Immature natural killer cell (primary cell): ENCODE measurements at places on chromosomes 12 and 14. TPM values are rescaled to one million over a fixed set of nuclear protein-coding genes. Genes with fewer than 3 reads are reported as not detected.

The LTBP2 gene
- polyA plus RNA-seq = 0.30 TPM

- DNase-seq = no peak
Observed at GRCh38 chr12:48220701-48221100, 17.6 kb upstream of the OR10AD1 start.

The ALKBH2 gene
- polyA plus RNA-seq = 6.2 TPM

The CGRRF1 gene
- polyA plus RNA-seq = 36.0 TPM

The OR4K5 gene
- not detected for polyA plus RNA-seq

GRCh38 chr14:55129428-55130195 lies 560 bp downstream of the LGALS3 start:
- peak; percentile 71 for DNase-seq

The CMA1 gene
- polyA plus RNA-seq = not detected

The KRT71 gene
- not detected for polyA plus RNA-seq

GRCh38 chr12:12612358-12612757 lies 682 bp downstream of the CREBL2 start:
- no peak for DNase-seq

DNA sequence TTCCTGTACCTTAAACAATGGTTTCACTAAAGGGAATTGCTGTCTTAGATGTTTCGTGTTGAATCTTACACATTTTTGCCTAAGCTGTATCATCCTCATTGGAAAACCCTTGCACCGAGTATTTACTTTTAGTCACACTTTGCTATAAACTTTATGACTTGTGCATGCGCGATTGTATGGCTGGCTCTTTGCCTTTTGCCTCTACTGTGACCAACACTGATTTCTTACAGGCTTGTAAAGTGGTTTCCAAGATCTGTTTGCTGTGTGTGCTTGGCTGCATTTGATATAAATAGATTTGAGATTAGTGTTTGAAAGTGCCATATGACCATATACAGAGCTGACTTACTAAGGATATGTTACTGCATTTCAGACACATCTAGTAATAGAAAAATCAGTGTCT lies 40.5 kb downstream of the RASSF3 start:
- DNase-seq = no peak

GRCh38 chr12:49515266-49515665 lies 23.6 kb upstream of the KCNH3 start:
- no peak for DNase-seq

DNA sequence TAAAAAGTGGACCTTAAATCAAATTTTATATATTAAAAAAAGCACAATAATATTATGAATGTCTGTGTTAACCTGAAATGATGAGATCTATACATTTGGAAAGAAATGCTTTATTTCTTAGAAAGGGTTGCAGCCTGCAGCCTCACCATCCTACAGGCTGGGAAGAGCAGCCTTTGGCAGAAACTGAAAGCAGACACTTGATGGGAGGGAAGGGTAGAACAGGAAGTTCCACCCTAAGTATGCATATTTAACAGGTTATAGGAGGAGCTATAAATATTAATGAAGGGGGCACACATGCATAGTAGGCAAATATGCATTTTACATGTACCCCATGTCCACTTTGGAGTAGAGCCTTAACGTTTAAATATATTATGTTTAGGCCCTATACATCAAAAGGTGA lies 498.0 kb downstream of the FLRT2 start:
- DNase-seq = no peak

DNA sequence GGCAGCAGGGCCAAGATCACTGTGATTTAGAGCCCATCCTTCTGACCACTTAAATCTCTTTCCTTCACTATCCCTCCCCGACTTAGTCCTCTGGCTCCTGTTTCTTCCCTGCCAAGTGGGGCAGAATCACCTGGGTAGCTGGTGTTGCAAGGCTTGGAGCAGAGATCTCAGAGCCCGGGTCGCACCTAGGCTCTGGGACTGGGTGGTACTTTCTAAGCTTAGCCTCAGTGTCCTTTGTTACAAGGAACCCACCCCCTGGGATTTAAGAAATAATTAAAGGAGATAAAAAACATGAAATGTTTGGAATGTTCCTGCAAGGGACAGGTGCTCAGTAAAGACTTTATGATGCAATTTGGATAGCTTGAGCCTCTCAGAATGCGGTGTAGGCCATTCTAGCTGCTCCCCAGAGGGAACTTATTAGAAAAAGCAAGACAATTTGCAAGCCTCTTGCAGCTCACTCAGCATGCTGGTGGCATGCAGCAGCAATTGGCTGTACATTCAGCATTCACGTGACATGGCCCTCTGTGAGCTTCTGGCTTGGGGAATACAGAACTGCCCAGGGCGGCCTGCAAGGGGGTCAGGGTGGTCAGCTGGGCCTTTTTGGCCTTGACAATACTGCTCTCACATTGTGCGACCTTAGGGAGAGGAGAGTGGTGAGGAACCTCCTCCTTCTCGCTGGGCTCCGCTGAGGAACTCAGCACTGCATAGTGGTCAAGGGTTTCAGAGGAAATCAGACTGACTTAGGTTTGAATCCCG lies 16.8 kb downstream of the C14orf132 start:
- DNase-seq = no peak

DNA sequence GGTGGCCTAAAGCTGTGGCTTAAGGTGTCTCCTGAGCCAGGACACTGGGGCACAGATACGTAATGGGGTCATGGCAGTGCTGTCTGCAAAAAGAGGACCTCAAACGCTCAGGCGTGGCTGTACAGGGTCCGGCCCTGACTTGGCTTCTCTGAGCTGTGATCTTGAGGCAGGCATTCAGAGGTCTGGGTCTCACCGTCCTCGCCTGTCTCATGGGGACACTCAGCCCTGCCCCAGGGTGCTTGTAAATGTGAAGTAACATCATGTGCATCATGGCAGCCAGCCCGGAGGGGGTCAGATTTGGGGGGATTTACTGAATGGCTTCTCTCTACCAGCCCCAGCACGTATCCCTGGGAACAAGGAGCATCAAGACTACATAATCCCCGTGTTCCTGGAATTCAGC lies 28.8 kb downstream of the DIO3 start:
- DNase-seq = no peak

GRCh38 chr12:14284184-14284722 lies 81.2 kb upstream of the ATF7IP start:
- peak; percentile 43 for DNase-seq

DNA sequence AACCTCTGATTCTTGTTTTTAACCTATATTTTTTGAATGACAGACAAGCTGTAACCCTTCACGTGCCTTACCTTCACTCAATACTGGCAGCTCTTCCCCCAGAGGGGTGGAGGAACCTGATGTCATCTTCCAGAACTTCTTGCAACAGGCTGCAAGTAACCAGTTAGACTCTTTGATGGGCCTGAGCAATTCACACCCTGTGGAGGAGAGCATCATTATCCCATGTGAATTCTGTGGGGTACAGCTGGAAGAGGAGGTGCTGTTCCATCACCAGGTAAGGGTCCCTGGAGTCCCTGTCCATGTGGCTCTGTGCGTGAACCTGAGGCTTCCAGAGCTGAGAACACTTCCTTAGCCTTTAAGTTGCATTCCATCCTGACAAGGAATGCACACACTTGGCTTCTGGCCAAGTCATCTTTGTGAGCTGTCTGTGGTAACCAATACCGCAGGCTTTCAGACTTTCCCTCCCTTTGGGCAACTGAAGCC lies 22.7 kb downstream of the TRAFD1 start:
- DNase-seq = no peak

The KRT75 gene
- not detected for polyA plus RNA-seq

DNA sequence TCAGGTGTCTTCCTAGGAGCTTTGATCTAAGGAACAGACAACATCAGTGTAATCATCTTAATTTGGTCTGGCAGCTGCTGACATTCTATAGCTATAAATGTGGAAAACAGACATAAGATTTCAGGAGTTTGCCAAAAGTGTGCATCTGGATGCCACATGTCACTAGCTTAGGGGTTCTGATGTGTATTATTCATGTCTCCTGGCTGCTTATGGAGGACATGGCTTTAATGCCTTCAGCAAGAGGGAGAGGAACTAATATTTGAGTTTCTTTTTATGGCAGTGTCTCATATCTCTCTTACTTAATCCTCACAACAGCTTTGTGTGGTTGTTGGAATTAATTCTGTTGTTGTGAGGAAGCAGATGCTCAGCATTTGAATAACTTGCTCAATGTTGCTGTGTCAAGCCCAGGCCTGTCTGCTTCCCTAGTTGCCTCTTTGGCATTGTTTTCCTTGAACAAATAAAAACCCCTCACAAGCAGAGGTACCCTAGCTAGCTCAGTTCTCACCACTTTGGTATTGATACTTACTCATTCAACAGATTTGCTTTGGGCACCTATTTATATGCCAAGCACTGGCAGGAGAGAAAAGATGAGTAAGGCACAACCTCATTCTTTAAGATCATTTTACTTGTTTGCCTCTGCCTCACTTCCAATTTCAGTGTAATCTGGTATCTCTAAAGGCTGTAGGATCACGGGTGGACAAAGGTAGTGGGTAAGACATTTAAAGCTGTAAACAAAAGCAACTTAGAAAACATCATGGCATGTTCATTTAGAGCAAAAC lies 39.8 kb upstream of the EID3 start:
- no peak for DNase-seq

The KRT85 gene
- not detected for polyA plus RNA-seq

The C12orf54 gene
- polyA plus RNA-seq = not detected

The PTPN21 gene
- polyA plus RNA-seq = not detected

GRCh38 chr14:64265222-64265621 lies 28.9 kb downstream of the ESR2 start:
- no peak for DNase-seq

The HOXC5 gene
- not detected for polyA plus RNA-seq

DNA sequence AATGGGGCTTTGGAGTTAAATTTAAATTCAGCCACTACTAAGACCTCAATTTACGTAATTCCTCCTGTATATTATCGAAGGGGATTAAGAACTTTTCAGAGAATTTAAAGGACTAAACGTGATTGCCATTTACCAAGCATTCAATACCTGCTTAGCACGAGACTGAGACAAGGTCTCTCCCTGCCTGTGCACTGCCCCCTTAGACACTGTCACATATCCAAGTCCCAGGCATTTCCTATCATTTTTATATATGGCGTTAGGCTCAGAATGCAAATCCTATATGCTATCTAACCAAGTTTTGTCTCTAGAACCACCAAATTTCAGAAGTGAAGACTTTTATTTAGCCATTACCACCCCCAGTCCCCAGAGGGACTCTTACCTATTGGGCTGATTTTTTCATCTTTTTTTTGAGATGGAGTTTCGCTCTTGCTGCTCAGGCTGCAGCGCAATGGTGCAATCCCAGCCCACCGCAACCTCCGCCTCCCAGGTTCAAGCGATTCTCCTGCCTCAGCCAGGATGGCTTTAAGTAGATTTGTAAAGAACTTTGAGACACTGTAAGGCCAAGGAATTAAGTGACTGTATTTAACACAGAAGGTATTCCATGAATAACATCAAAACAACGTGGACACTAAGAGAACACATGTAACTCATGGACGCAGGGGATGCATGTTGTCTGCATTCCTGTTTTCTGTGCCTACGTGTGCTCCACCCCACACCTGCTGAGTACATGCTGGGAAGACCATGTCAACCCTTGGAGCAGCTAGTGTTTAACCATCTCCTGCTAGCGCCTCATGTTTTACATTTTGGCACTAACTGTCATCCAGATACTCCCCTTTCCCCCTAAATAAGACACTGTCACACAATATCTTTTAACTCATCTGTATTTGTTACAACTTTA lies 6.4 kb downstream of the HSP90AA1 start:
- DNase-seq = no peak

GRCh38 chr14:65585216-65585615 lies 172.7 kb downstream of the FUT8 start:
- no peak for DNase-seq

DNA sequence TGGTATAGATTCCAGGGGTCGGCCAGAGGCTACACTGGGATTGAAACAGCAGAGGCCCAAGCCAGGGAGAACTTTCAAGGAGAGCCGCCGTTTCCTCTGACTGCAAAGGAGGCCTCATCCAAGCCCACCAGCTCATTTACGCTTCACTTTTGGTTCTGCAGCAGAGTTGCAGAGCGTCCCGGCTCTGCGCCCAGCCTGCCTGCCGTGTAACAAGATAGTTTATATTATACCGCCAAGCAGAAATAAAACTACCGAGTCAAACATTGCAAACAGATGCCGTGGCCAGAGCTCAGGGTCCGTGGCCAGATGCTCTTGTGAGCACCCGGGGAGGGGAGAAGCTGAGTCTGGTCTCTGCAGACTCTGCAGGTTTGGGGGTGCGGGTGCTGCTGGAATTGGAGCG lies 60.7 kb upstream of the TBX3 start:
- no peak for DNase-seq

The CD4 gene
- polyA plus RNA-seq = 11.7 TPM

The DPPA3 gene
- polyA plus RNA-seq = not detected

GRCh38 chr14:50775357-50775756 lies 55.6 kb downstream of the NIN start:
- no peak for DNase-seq

DNA sequence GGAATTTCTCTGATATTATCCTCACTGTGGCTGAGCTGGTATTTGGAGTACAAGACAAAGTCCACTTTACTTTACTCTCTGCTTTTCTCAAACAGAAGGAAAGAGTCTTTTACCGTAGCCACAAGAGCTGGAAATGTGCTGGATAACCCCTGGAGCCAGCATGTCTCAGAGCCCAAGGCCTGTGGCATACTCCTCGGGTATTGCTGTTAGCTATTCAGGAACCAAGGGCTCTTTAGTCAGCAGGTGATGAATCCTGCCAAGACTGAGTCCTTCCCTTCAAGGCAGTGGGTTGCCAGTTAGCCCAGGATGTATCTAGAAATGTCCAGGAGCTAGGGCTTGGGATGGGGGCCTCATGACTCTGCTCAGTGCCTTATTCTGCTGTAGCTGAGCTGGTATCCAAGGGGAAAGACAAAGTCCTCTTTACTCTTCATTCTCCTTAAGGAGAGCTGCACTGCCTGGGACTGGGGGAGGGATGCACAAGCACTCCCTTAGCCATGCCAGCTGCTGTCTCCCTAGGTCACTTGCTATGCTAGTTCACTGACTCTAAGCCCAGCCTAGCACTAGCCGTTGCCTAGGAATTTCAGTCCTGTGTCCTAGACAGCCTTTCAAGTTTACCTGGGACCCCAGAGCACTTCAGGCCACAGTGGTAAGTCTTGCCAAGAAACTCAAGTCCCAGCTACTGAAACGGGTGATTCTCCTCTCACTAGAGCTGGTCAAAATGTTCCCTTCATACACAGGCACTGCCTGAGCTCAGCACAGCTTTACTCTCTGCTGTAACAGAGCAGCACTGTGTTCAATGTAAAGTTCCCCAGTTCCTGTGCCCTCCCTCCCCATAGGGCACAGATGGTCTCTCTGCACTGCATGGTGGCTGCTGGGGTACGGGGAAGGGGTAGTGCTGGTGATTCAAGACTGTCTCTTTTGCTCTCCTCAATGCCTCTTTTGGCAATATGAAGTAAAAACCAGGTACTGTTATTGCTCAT lies 136.4 kb downstream of the SLC35F4 start:
- DNase-seq = no peak

GRCh38 chr12:75592086-75592485 lies 80.7 kb upstream of the KRR1 start:
- DNase-seq = no peak

The P2RX2 gene
- not detected for polyA plus RNA-seq

GRCh38 chr12:45803111-45803510 lies 73.6 kb downstream of the ARID2 start:
- no peak for DNase-seq

GRCh38 chr12:10361084-10361483 lies 28.8 kb downstream of the KLRK1 start:
- no peak for DNase-seq

The MIPOL1 gene
- not detected for polyA plus RNA-seq

The TMCC3 gene
- 12.4 TPM for polyA plus RNA-seq

- no peak for DNase-seq
Observed at GRCh38 chr14:61872452-61872851, 110.2 kb downstream of the SNAPC1 start.
